SK-N-SH treated with all-trans-retinoic acid at 6 μM for 48 hours (cell line): ENCODE measurements at places on chromosomes 3 and 15.

DNA sequence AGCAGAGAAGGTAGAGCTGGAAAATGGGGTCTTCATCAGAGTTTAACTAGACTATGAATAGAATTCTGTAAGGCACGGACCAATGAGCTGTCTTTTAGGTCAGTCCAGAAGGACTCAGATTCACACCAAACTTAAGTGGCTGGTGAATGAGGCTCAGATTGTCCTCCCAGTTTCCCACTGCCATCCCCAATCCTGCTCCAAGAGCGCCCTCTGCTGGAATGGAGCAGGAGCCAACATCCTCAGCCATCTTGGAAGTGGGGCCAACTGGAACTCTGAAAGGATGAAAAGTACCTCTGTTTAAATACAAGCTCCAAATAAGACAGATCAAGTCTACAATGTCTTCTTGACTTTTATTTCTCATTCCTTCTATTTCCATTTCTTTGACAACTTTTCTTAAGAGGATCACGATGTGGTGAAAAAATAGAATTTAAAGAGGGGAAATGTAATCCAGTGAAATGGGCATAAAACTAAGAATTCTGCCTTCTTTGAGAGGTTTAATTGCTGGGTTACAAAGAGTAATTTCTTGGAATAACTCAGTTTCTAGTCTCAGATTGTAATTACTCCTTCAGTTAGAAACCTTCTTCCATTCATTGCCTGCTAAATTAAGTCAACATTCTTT is 217.1 kb upstream of the TPRG1 start:
- peak; percentile 88 for ATAC-seq

- ATAC-seq: no peak
Observed at GRCh38 chr3:65625305-65625704, 413.4 kb downstream of the MAGI1 start.

GRCh38 chr3:71372241-71372768 is 211.2 kb downstream of the FOXP1 start:
- no peak for ATAC-seq

DNA sequence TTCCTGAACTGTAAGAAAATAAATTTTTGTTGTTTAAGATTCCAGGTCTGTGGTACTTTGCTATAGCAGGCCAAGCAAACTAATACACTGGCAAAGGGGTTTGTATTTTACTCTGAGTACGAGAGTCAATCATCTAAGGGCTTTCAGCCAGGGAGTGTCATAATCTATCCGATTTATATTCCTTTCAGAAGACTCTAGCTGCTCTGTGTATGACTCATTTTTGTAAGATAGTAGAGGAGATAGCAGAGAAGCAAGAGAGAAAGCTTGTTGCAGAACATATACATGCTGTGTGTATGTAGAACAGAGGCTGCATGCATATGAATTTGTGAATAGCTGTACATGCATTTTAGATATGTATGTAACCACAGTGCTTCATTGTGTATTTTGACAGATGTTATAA is 577.9 kb upstream of the EPHA6 start:
- peak; percentile 39; the same call in 2 of the 3 replicates for ATAC-seq

DNA sequence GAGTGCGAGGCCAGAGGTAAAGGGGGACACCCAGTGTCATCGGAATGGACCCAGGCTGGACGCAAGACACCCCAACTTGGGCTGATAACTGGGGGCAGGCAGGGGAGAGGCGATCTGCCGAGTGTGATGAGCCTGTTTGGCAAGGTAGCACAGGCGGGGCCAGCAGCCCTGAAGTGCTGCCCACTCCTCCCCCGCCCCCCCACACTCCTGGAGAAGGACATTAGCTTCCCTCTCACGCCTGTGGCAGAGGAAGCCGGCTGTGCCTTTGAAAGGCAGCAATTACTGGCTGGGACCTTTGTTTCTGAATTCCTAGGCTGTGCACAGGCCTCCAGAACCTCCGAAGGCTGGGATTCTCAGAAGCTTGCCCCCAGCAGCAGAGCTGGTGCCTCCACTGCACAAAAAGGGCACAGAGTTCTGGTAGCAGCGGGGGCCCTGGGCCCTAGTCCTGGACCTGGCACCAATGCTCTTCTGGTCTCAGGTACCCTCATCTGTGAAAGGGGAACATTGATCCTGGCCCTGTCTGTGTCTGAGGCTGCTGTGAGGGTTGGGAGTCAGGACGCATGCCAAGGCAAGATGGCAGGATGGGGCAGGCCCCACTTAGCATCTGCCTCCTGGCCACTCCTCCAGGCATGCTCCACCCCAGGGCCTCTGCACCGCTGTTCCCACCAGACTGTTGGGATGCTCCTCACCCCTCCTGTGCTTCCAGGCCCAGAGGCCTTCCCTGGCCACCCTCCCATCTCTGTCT is 28.6 kb downstream of the IQSEC1 start:
- no peak for ATAC-seq

DNA sequence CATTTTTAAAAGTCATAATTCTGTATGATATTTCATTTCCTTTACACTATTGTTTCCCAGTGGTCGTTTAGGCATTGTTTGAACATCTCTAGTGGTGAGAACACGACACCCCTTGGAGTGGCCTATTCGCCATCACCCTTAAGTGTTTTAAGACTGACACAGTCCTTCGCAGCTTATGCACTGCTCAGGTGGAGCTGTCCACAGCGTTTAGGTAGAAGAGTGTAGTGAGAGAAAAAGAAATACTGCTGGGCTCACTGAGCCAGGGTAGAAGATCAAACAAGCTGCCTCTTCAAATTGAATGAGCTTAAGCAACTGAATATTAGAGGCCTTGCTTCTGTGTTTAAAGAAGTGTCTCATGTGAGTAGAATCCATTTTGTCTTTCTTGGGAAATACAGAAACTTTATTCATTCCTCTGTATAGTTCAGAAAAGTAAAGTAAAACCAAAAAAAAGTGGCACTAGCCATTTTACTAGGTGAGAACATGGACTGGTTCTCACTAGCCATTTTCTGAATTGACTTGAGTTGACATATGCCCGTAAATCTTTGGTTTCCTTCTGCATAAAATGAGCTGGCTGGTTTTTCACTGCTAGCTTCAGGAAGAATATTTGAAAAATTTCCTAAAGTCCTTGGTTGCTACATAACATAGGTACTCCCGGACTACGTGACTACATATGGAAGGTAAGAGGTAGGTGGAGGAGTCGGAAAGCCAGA is 155.9 kb downstream of the P3H2 start:
- ATAC-seq: no peak

GRCh38 chr3:56879436-56880215 is 77.9 kb upstream of the ARHGEF3 start:
- peak; percentile 84 for ATAC-seq
